ENCODE measurements at places on chromosomes 4 and X.

- DNase-seq = no peak
Observed at GRCh38 chr4:144223149-144223548, 82.6 kb upstream of the GYPA start.

GRCh38 chr4:75484190-75484589 is 30.0 kb downstream of the RCHY1 start:
- DNase-seq = no peak

GRCh38 chr4:158729716-158730559 is 6.7 kb upstream of the PPID start:
- DNase-seq = peak; percentile 75

GRCh38 chrX:118562582-118563164 is 67.1 kb downstream of the DOCK11 start:
- no peak for DNase-seq

DNA sequence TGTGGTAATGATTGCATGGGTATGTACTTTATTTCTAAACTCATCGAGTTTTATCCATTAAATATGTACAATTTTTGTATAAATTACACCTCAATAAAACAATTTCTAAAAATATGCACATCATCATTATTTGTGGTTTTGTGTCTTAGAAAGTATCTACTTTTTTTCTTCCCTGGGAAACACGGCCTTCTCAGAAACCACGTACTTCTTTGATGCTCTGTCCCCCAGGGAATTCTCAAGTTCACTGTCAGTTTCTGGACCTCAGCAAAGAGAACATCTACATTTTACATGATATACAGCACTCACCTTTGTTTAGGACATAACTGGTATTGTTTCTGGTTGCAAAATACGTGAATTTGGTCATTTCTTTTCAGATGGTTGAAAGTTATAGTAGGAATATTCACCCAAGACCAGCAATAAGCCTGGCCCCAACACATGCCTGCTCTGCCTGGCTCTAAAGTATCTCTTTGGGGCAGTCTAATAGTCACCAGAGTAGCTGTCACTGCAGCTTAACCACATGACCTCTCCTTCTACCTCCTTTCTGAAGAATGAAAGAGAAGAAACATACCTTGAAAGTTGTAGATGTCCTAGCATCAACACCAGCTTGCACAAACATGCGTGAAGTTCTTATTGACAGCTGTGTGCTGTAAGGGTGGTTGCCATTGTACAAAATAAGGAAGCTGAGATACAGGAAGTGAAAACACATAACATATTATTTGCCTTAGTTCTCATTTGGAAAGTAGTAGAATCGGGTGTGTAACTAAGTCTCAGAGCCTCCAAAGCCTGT is 48.4 kb upstream of the SPANXN4 start:
- DNase-seq = no peak

DNA sequence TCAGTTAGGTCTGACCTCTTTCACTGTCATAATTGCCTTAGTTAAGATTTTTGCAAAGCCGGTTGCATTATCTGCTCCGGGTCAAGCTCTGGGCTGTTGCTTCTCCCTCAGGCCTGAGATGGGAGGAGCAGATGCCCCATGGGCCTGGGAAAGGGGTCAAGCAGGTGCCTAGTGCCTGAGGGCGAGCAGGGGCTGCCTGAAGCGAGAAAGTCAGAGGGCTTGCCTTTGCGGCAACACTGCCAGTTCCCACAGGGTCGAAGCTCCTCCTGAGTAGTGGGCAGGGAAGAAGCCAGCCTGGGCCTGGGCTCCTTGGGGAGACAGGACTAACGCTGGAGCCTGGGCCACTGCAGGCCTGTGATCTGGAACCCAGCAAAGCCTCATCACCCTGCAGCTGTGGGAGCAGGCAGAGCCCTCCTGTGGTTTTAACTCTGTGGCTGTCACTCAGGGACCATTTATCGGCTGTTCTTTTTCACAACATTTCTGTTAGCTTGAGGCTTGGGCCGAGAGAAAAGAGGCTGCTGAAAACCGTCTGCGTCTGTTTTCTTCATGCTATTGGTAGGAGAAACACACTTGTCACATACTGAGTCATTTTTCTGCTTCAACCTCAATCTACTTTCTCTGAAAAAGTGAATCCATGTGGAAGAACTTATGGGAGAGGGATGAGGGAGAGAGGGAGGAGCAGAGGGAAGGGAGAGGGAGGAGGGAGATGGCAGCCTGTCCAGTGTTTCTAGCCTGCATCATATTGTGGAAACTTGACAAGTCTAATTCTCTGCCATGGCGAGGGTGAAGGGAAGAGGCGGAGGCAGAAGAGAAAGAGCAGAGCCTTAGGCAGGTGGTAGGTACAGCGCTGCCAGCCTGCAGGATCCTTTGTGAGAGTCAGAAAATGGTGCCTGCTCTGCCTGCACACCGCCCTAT is 68.4 kb downstream of the RHOH start:
- DNase-seq = no peak

DNA sequence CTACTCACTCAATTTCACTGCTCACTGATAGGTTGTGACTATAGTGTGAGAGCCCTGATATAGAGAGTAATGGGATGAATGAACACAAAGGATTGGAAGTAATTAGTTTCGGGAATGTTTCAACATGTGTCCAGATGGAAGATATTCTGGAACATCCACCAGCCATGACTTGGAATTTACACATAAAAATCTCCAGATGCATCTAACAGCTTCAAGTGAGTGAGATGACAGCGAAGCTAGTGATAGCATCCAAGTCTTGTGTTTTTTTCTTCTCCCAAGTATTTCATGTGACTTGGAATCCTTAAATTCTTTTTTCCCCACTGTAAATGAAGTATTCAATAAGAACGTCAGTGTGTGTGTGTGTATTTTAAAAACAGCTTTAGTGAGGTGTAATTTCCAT is 82.1 kb downstream of the CLDN34 start:
- no peak for DNase-seq

DNA sequence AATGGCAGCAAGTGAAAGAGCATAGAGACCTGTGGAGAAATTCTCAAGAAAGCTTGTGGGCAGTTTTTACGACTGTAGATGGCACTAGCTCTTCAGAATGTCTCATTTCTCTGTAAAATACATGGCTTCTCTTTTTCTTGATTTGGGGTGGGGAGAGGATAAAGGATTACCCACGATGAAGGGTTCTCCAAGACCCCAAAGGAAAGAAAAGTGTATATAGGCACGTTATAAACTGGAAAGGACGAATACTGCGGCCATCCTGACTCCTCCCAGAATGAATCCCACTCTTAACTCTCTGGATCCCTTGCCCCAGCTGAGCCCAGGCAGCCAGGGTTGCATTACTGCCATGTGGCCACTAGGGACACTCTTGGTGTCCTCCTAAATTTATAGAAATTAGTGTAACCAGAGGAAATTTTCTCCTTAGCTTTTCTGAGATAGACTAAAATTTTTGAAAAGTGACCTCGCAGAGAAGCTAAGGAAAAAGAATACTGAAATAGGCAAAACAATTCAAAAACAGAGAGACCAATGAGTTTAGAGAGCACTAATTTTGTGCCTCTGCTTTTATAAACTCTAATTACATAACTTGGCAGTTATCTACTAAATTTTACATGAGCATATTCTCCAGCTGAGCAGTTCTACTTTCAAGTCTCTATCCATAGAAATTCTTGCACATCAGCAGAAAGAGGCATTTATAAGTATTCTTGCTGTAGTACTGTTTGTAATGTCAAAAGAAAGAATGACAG is 37.8 kb upstream of the PCDH19 start:
- peak; percentile 21 for DNase-seq

DNA sequence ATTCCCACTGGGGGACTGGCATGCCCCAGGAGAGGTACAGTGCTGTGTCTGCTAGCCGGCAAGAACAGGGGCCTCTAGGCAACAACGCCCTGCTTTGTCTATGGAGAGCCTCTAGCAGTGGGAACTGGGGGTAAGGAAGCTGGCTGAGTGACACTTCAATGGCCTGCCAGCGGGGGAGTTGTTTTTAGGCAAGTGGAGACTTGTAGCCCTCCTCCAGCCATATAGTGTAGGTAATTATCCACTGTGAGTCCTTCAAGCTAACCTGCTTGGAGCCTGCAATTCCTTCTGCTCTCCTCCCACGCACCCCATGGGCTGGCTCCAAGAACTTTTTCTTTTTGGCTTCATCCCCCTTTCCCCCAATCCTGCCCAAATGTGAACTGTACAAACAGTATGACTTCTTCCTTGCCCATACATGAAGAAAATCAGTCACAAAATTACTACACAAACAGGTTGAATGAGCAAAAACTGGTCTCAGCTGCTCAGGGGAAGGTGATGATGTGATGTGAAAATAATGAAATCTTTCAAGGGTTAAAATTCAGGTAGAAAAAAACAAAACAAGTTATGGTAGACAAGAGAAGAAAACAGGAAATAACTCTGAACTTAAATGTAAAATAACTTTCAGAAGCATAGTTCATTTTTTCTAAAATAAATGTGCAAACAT is 33.1 kb downstream of the LEF1 start:
- no peak for DNase-seq

DNA sequence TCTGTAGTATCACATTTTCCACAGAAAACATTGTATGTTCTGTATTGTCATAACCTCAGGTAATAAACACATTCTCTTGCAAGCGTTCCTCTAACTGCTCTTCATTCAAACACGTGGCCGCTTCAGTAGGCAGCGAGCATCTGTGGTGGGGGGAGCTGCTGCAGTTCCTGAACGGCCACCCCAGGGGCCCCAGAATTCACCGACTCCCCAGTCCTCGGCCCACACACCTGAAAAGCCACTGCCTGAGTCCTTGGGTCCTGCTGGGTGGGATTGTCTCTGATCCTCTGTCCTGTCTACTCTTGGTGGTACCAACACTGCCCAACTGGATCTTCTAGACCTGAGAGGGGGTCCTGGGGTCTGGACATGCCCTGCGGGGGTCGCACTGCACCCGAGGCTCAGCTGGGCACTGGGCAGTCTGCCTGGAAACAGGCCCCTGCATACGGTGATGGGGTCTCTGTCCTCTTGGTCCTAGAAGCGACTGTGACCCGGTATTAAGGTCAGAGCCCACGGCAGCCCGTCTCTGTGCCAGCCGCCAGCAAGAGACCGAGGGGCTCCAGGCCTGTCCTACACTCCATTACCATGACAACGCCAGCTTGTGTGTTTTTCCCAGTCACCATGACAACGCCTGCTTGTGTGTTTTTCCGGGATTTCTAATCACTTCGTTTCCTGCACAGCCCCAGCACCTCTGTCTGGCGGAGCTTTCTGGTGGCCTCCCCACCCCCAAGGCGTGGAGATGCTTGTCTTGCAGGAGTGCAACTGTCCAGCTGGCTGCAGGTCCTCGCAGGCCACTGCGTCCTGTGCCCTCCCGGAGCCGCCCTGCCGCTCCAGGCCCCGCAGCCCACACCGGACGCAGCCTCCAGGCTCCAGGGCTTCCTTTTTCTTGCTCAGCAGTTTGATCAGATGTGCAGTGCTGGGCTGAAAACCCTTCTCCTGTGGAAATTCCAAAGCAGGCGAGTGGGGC is 16.0 kb downstream of the CTBP1 start:
- DNase-seq = no peak

- DNase-seq = no peak
Observed at GRCh38 chr4:114046331-114046730, 66.9 kb upstream of the ARSJ start.

- DNase-seq = no peak
Observed at GRCh38 chr4:2619459-2619858, 83.0 kb downstream of the FAM193A start.

- no peak for DNase-seq
Observed at GRCh38 chr4:170234800-170235199, 145.0 kb upstream of the AADAT start.

GRCh38 chrX:31301203-31301602 is 229.4 kb upstream of the FTHL17 start:
- DNase-seq = no peak

DNA sequence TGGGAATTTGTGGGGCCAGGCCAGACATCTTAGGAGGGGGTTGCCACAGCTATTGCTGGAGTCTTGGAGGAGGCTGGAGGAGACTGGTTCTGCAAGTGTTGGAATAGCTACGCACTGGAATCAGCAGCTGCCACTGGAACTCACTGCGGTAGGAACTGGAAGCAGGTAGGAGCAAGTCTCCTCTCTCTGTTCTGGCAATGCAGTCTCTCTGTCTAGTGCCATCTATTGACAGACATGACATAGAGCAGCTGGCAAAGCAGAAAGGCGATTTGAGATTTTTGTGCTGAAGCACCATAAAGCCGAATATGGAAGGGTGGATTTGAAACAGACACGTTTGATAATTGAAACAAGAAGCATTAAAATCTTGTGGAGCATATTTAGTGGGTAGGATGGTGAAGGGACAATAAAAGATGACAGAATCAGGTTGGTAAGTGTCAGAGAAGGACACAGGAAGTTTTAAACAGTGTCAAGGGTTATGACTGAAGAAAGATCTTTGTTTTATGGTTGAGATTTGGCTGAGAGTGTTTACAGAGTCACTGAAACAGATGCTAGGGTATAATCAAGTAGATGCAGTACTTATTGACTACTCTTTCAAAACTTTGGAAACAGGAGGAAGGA is 23.5 kb upstream of the SYNPO2 start:
- peak; percentile 32 for DNase-seq

GRCh38 chr4:54097152-54097551 is 2.8 kb upstream of the GSX2 start:
- no peak for DNase-seq

- DNase-seq = no peak
Observed at GRCh38 chrX:22603060-22603459, 330.3 kb downstream of the CBLL2 start.

DNA sequence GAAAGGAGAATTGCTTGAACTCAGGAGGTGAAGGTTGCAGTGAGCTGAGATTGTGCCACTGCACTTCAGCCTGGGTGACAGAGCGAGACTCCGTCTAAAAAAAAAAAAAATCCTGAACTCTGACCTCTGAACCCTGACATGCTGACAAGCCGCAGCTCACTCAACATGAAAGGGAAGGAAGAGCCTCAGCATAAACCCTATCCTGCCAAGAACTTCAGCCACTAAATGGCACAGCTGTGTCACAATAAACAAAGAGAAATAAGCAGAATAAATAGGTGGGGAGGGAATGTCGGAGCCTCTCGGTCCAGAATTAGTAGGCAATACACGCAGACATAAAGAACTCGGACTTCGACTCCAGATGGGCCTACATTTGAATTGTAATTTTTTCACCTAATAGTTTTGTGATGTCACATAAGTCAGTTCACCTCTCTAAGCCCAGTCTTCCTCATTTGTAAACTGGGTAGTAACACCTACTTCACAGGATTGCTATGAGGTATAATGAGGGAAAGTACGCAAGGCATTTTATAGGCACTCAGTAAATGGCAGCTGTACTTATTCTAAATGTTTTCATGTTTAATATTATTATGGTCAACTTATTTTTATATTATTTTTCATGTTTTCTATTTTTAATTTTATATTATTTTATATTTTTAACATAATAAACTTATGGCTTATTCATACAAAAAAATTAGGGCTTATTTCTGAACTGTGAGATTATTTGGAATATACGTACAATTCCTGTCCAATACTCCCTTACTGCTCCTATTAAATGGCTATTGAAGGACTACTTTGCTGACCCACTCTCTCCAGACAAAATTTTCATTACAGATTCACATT is 243.4 kb downstream of the SCFD2 start:
- no peak for DNase-seq

All from activated CD4-positive, alpha-beta T cell treated with anti-CD3 and anti-CD28 coated beads, Interleukin-2, amount 50 U/mL, for 16 hours (primary cell).